ENCODE measurements at places on chromosomes 6 and 20. TPM values are rescaled to one million over a fixed set of nuclear protein-coding genes. Genes with fewer than 3 reads are reported as not detected.

Gene MUCL3
- not detected for total RNA-seq

Gene ADGB
- not detected for total RNA-seq

Gene ARFGEF3
- total RNA-seq, result 13.4 TPM

Gene SNHG17
- total RNA-seq, result 47.6 TPM

Gene DNAJC5
- total RNA-seq, result 53.9 TPM

Gene GOPC
- total RNA-seq, result 20.0 TPM

Gene TRIM31
- not detected for total RNA-seq

Gene ARMH2
- total RNA-seq, result not detected

Gene TRIM40
- total RNA-seq, result not detected

Gene PTPRK
- 127 TPM for total RNA-seq

Gene CCN5
- total RNA-seq, result not detected

Gene AURKA
- total RNA-seq, result 8.0 TPM

Gene PAK5
- total RNA-seq, result 0.17 TPM

Gene PRR18
- 0.55 TPM for total RNA-seq

Gene LY6G6C
- total RNA-seq, result not detected

Gene EPPIN
- not detected for total RNA-seq

Gene GRM4
- 0.41 TPM for total RNA-seq

Gene CLPSL2
- not detected for total RNA-seq

Gene GSTA3
- not detected for total RNA-seq

Gene TENT5A
- total RNA-seq, result 4.3 TPM

Gene CST2
- total RNA-seq, result 7.0 TPM

Gene COL20A1
- not detected for total RNA-seq

Gene LGSN
- not detected for total RNA-seq

Gene LKAAEAR1
- not detected for total RNA-seq

Gene TRDN
- total RNA-seq, result not detected

Gene PLCB4
- 19.9 TPM for total RNA-seq

Gene ZNF184
- total RNA-seq, result 6.0 TPM

Gene PPP1R10
- 40.2 TPM for total RNA-seq

Gene DEFB132
- total RNA-seq, result not detected

Gene ZNF391
- 4.4 TPM for total RNA-seq

Gene CYP21A2
- total RNA-seq, result not detected

Gene HRH3
- total RNA-seq, result not detected

Gene BPIFB1
- not detected for total RNA-seq

Gene FOXF2
- total RNA-seq, result 0.75 TPM

Gene TSHZ2
- total RNA-seq, result 1.0 TPM

Gene CCN2
- 194 TPM for total RNA-seq

Gene PHACTR1
- total RNA-seq, result 1.8 TPM

Gene TMEM74B
- total RNA-seq, result 4.5 TPM

Gene MOCS1
- 15.0 TPM for total RNA-seq

Gene MATN4
- not detected for total RNA-seq

Gene LTB
- total RNA-seq, result 19.3 TPM

Gene RFX6
- not detected for total RNA-seq

Gene MACROD2
- 0.79 TPM for total RNA-seq

Gene PAX1
- not detected for total RNA-seq

Gene ENTPD6
- 79.5 TPM for total RNA-seq

Gene FOXC1
- 26.2 TPM for total RNA-seq
